ENCODE measurements at places on chromosomes 12 and 14.
A peak's percentile ranks its signal among the peaks of the same experiment; 100 is the strongest.

DNA sequence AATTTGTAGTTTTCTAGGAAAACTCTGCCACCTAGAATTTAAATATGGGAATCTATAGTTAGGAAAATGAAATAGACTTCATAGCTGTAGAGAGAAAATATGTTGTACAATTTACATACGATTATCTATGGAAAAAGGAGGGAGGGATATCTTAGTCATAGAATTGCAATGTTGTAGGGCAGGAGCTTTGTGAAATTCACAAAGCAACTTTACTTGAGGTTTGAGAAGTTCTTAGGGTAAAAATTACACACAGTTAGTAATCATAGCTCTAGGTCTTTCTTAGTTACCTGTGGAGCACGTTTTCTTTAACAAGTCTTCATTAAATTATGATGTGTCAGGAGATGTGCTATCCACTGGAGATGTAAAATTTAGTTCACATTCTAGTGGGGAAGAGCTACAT, 61.4 kb upstream of the DBX2 start:
- no peak for DNase-seq

- DNase-seq = no peak
Measured at GRCh38 chr12:11798006-11798708, 148.7 kb downstream of the ETV6 start.

GRCh38 chr14:60195179-60195810, 30.1 kb upstream of the DHRS7 start:
- no peak for DNase-seq

- DNase-seq = no peak
Measured at GRCh38 chr12:120324841-120325417, 2.6 kb downstream of the PLA2G1B start.

GRCh38 chr12:1459339-1459738, 135.0 kb downstream of the FBXL14 start:
- DNase-seq = no peak

DNA sequence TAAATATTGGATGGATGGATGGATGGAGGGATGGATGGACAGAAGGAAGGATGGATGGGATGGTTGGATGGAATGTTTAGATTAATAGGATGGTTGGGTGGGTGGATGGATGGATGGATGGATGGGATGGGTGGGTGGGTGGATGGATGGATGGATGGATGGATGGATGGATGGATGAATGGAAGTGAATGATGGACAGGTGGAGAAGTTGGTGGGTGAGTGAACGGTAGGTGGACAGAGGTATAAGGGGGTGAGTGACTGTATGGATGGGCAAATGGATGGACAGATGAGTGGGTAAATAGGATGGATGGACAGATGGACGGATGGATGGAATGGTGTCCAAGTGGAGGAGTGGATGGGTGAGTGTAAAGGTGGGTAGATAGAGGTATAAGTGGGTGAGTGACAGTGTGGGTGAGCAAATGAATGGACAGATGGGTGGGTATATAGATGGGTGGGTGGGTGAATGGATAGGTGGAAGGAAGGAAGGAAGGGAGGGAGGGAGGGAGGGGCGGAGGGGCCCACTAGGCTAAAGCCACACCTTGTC, 41.9 kb downstream of the HRK start:
- DNase-seq = no peak

GRCh38 chr12:82223426-82223825, 134.8 kb downstream of the CCDC59 start:
- DNase-seq = no peak

DNA sequence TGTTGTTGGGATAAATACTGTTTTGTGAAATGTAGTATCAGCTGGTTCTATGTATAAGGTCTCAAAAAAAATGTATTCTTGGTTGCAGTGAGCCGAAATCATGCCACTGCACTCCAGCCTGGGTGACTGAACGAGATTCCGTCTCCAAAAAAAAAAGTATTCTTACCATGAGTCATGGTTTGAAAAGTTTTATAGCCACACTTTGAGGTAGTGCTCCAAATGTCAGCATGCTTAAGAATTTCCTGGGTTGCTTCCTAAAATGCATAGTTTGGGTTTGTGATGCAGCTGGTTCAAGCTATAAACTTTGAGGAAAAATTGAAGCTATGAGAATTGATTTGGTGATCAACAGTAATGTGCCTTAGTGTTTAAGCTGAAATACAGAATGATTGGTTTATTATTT, 48.0 kb downstream of the ETNK1 start:
- DNase-seq = no peak

GRCh38 chr12:68113644-68114043, 45.9 kb downstream of the IFNG start:
- DNase-seq = no peak

GRCh38 chr12:95304673-95305198, 87.1 kb downstream of the VEZT start:
- DNase-seq = no peak

GRCh38 chr12:52461693-52462092, 9.7 kb upstream of the KRT6B start:
- DNase-seq = no peak

GRCh38 chr14:88765130-88765529, 27.6 kb downstream of the EML5 start:
- no peak for DNase-seq

DNA sequence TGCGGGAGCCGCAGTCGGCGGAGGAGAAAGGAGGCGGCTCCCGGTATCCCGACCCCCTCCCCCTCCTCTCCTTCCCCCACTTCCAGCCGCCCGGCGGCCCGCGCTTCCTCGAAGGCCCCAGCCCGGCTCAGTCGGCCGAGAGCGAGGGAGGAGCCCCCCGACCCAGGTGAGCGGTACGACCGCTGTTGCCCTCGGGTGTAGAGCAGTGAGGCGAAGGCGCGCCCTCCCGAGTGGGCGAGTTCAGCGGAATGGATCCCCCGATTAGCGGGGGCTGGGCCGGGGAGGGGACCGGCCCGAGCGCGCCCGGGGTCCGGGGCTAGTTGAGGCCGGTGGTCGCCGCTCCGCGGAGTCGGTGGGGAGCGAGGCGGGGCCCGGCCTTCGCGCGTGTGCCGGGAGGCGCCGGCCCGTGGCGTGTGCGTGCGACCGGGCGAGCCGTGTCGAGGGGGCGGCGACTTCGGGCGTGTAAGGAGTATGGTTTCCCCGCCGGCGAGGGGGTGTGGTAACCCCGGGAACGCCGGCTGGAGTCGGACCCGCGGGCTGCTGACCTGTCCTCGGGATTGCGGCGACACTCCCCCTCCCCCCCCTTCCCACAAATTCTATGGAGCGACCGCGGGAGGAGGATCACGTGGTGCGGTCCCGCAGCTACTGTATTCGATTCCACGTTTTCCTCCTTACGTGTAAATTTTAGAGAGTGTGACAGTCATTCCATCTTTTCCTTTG, 501 bp downstream of the RIMKLB start:
- no peak for DNase-seq

DNA sequence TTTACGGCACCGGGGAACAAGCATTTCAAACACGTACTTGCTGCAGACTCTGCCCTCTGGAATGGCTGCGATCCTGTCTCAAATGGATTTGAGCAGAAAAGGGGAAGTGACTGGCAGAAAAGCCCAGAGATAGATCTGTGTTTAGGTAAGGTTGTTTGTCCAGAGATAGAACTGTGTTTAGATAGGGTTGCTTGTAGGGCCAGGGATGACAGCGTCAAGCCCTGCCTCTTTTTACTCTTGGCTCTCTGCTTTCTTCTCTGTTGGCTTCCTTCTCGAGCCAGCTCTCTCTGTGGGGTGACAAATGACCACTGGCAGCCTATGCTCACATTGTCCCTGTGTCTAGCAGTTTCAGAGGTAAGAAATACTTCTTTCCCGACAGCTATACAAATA, 11.4 kb downstream of the DGLUCY start:
- no peak for DNase-seq

GRCh38 chr14:99604766-99605298, 825 bp upstream of the CCDC85C start:
- no peak for DNase-seq

- no peak for DNase-seq
Measured at GRCh38 chr12:93127107-93127560, 198.0 kb upstream of the EEA1 start.

- DNase-seq = no peak
Measured at GRCh38 chr12:57940915-57941164, 527 bp upstream of the ATP23 start.

DNA sequence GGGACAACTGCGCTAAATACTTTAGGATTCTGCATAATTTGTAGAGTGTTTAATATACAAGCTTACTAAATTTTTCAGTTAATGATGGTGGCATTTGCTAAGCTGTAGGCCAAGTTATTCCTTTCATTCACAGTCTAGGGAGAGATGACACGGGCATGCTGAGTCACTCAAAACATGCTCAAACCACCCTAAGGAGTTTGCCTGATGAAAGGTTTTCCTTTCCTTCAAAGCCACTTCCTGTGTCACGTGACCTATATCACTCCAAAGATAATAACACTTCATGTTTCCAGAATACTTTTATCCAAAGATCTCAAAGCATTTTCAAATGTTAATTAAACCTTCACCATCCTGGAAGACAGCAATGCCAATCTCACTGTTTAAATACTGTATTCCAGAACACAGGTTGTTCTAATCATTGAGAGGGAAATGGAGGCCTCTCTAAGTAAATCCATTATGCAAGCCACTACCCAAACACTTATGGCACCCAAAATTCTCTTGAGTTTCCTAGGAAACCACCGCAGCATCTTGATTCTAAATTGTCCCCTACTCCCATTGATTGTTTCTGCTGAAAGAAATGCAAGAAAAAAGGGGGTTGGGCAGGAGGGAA, 207.0 kb upstream of the CDKN3 start:
- no peak for DNase-seq

DNA sequence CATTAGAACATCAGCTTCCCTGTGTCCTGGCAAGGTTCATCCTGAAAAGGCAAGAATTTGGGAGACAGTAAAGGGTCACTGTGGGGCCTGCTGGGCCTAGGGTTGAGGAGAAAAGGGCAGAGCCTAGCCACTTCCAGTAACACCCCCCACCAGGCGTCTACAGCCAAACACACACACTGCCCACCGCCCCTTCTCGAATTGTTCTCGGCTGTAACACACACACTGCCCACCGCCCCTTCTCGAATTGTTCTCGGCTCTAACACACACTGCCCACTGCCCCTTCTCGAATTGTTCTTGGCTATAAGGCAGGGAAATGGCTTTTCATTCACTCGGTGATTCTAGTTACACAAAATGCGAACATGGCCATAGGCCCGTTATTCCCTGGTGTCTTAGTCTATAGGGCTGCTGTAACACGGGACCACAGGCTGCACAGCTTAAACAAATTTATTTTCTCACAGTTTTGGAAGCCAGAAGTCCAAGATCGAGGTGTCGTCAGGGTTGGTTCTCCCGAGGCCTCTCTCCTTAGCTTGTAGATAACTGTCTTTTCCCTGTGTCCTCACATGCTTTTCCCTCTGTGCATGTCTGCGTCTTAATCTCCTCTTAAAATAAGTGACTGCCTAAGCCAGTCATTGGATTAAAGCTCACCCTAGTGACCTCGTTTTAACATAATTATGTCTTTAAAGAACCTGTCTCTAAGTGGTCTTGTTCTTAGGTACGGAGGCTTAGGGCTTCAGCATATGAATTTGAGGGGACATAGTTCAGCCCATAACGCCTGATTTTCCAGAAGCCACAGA, 171.0 kb downstream of the ADGRD1 start:
- no peak for DNase-seq

GRCh38 chr12:386651-387050, 2.5 kb downstream of the KDM5A start:
- no peak for DNase-seq

DNA sequence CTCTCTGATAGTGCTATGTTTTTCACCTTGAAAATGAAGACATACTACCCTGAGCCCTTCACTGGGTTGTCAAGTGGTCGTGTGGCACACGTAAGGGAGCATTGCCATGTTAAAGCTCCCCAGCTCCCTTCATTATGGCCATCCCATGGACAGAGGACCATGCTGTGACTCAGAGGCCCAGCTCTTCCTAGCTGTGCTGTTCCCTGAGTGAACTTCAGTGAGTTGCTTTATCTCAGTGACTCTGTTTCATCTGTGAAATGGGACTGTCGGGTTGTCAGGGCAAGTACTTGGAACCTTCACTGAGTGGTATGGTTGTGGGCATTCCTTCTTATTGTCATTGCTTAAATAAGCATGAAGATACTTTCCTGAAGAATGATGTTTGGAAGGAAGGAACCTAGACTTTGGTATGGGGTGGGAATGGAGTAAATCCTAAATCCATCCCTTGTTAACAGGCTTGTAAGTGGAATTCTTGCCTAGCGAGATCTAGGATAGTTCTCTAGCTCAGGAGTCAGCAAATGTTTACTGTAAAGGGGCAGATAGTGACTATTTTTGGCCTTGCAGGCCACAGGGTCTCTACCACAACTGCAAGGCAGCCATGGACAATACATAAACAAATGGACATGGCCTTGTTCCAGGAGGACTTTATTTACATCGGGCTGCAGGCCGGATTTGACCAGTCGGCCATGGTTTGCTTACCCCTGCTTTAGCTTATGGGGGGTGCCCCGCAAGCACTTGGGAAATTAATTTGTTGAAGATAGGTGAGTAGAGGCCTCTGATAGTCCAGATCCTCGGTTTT, 283.5 kb downstream of the ZFP36L1 start:
- no peak for DNase-seq

DNA sequence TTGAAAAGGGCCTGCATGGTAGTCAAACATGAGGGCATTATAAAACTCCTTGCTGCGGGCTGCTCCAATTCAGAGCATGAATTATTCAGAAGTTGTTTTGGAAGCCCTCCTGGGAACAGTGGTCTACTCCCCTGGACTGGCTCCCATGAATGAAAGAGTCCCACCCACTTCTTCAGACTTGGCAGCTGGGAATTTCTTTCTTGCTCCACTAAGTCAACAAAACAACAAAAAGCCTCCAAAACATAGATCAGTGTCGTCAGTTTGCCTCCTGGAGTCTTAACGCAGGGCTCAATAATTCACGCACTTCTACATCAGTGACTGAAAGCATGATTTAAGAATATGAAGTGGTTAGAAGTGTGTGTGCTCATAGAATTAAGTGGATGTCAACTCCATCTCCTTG, 37.9 kb downstream of the AKAP6 start:
- peak; percentile 15 for DNase-seq

Data from NCI-H1436 (cell line).